ENCODE measurements at places on chromosomes 6 and 20. TPM values are rescaled to one million over a fixed set of nuclear protein-coding genes. Genes with fewer than 3 reads are reported as not detected.

CDH4 gene
- 0.21 TPM for total RNA-seq

C6orf58 gene
- total RNA-seq: not detected

SNX3 gene
- total RNA-seq: 78.6 TPM

DNA sequence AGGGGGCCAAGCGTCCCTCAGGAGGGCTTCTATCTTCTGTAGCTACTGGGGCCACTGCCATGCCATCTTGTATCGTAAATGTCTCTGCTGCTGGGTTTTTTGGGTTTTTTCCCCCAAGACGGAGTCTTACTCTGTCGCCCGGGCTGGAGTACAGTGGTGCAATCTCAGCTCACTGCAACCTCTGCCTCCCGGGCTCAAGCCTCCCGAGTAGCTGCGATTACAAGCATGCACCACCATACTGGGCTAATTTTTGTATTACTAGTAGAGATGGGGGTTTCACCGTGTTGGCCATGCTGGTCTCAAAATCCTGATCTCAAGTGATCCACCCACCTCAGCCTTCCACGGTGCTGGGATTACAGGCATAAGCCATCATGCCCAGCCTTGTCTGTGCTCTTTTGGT lies 111.3 kb upstream of the LOC128125822 start:
- peaks cover 3% of the 10 kb centered on the region for H3K27me3 ChIP-seq
- H3K27ac ChIP-seq: no peak overlapping the region
- H3K4me3 ChIP-seq: no peak overlapping the region
- no peaks in the 10 kb centered on the region for H3K4me1 ChIP-seq
- no peaks in the 10 kb centered on the region for H3K36me3 ChIP-seq

DNA sequence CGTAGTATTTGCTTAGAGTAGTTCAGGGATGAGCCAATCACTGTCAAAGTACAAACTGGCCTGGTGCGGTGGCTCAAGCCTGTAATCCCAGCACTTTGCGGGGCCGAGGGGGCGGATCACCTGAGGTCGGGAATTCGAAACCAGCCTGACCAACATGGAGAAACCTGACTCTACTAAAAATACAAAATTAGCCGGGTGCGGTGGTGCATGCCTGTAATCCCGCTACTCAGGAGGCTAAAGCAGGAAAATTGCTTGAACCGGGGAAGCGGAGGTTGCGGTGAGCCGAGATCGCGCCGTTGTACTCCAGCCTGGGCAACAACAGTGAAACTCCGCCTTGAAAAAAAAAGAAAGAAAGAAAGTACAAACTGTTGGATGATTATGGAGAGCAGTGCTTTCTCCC lies 27.5 kb upstream of the JARID2 start:
- H3K27me3 ChIP-seq: no peaks in the 10 kb centered on the region
- H3K4me3 ChIP-seq: no peak overlapping the region
- no peak for DNase-seq
- no peak overlapping the region for H3K27ac ChIP-seq
- H3K36me3 ChIP-seq: no peaks in the 10 kb centered on the region

GRCh38 chr20:37131486-37131885 lies 35.7 kb upstream of the RBL1 start:
- H3K27ac ChIP-seq: no peak overlapping the region
- no peaks in the 10 kb centered on the region for H3K36me3 ChIP-seq
- no peak overlapping the region for H3K4me3 ChIP-seq
- no peaks in the 10 kb centered on the region for H3K4me1 ChIP-seq

DNA sequence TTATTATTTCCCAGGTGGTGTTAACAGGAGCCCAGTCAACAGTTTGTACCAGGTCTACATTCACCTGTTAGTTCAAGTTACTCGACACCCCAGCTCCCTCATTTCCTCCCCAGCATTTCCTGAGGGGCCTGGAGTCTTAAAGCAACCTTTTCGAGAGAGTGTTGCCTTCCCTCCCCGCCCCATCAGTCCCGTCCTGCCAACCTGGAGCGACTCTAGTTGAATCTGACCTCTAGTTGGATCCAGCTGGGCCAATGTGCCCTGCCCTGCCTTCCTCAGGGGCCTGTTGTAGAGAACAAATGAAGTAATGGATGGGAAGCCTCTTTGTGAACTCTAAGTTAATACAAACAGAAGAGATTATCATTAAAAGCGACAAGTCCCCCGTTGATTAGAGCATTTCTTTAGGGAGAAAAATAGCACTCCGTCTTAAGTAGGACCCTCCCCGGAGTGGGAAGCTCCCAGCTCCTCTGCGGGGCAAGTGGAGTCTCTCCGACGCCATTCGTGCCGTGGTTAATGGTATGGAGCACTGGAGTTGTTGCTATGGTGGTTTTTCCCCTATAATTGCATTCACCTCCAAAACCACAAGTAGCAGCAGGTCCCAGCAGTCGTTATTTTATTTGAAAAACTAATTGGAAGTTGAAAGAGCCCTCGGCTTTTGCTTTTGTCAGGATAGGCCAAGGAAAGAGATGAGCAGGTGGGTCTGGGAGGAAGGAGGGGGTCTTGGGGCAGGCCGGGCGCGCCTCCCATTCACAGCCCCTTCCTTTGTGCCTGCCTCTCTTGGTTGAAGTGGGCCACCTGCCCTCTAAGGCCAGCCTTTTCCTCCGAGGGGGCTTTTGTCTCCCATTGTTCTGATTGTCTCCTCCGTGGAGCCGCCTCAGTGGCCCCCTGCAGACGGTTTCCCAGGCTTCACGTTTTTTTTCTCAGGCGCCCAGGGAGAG lies 16.1 kb downstream of the GHRH start:
- no peaks in the 10 kb centered on the region for H3K4me1 ChIP-seq
- no peak overlapping the region for H3K4me3 ChIP-seq
- no peaks in the 10 kb centered on the region for H3K27me3 ChIP-seq
- no peak overlapping the region for H3K27ac ChIP-seq
- peaks cover 22% of the 10 kb centered on the region for H3K36me3 ChIP-seq

GRCh38 chr20:55667955-55668354 lies 337.4 kb downstream of the CBLN4 start:
- H3K4me3 ChIP-seq: no peak overlapping the region
- H3K36me3 ChIP-seq: no peaks in the 10 kb centered on the region
- no peaks in the 10 kb centered on the region for H3K27me3 ChIP-seq
- DNase-seq: no peak

DNA sequence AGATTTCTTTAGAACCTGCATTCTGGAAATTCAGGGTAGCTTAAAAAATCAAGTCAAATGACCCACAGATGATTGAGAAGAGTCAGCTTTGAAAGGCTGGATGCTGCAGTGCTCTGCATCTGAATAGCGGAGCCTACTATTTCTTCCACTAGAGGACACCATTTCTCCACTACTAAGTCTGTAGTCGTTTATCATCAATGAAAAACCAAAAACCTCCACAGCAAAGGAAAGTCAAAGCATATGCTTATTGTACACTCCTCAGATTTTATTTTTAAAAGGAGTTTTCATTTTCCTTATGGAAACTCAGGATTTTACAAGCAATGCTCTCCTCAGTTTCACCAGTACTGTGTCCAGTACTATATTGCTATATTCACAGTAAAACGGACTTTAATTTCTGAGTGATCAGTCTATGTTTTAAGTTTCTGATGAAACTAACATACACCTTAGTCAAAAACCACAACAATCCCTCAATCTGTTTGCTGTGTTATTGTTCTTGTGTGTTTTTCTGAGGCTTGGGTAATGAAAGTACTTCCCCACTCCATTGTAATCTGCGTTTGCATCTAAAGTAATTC lies 50.5 kb upstream of the ENPP5 start:
- no peak for DNase-seq
- H3K4me3 ChIP-seq: no peak overlapping the region
- H3K27me3 ChIP-seq: no peaks in the 10 kb centered on the region
- no peaks in the 10 kb centered on the region for H3K36me3 ChIP-seq
- peaks cover 24% of the 10 kb centered on the region for H3K4me1 ChIP-seq
- peak overlapping the region; percentile 73 for H3K27ac ChIP-seq

DNA sequence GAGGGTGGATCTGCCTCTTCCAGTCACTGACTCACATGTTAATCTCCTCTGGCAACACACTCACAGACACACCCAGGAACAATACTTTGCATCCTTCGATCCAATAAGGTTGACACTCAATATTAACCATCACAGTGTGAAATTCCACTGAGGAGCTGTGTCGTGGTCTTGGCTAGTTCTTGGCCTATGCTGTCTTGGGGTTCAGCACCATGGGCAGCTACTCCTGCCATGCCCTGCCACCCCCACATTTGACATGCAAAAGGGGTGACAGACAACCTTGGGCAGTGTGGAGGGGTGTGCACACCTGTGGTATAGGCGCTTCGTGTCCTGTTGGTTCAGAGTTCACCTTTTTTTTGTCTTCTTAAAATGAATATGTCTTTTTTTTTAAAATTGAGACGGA lies 25.8 kb downstream of the ANKRD6 start:
- no peaks in the 10 kb centered on the region for H3K4me1 ChIP-seq
- no peaks in the 10 kb centered on the region for H3K27me3 ChIP-seq
- no peak overlapping the region for H3K27ac ChIP-seq
- no peak for DNase-seq
- peaks cover 1% of the 10 kb centered on the region for H3K36me3 ChIP-seq
- H3K4me3 ChIP-seq: no peak overlapping the region

DNA sequence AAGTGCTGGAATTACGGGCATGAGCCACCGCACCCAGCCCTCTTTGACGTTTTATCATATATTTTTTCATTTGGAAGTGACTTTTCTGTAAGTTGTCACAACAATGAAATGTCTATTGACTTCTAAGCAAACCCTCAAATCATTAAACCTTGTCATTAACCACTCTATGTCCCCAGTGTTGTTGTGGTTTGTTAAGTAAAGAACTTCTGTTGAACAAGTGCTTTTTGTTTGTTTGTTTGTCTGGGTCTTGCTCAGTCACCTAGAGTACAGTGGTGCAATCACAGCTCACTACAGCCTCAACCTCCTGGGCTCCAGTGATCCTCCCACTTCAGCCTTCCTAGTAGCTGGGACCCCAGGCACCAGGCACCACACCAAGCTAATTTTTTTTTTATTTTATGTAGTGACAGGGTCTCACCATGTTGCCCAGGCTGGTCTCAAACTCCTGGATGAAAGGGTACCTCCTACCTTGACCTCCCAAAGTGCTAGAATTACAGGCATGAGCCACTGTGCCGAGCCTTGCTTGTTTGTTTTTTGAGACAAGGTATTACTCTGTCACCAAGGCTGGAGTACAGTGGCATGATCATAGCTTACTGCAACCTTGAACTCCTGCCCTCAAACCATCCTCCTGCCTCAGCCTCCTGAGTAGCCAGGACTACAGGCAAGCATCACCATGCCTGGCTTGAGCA lies 57.6 kb upstream of the LOC128125822 start:
- H3K4me1 ChIP-seq: no peaks in the 10 kb centered on the region
- no peak overlapping the region for H3K4me3 ChIP-seq
- H3K27ac ChIP-seq: no peak overlapping the region

DNA sequence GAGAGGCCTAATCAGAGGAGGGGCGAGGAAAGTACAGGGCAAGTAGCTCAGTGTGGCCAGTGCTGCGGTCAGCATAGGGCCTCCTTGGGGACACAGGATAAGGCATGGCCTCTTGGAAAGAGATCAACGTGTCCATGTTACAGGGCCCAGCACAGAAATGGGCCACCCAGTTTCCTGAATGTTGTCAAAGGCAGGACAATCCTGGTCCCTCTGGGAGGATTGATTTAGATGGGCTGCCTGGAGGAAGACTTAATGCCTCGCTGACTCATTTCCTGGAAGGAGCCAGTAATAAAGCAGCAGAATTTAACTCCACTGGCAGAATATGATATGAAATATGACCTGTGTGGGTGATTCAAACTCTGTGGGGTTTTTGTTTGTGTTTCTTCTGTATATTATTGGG lies 16.6 kb downstream of the DDO start:
- DNase-seq: no peak
- no peaks in the 10 kb centered on the region for H3K4me1 ChIP-seq
- H3K27ac ChIP-seq: no peak overlapping the region
- H3K36me3 ChIP-seq: no peaks in the 10 kb centered on the region

DNA sequence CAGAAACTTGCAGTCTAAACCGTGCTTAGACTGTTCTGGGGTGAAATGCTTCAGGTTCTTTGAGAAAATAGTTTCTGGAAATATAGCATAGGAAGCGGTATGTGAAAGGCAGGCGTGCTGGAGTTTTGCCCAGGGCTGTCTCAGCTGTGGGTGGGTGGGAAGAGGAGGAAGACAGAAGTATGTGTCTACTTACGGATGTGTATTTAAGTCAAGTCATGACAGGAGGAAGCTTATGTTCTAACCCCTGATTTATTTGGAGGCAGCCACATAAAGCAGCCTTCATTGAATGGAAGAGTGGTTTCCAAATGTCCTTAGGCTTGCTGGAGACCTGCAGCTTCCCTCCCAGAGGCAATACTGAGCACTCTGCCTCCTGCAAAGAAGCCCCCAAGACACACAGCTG lies 345.8 kb upstream of the PRND start:
- no peak overlapping the region for H3K4me3 ChIP-seq
- H3K4me1 ChIP-seq: peaks cover 9% of the 10 kb centered on the region
- H3K27me3 ChIP-seq: peaks cover 20% of the 10 kb centered on the region
- H3K27ac ChIP-seq: no peak overlapping the region

GRCh38 chr6:77796824-77797809 lies 144.3 kb downstream of the MEI4 start:
- H3K4me1 ChIP-seq: no peaks in the 10 kb centered on the region
- H3K36me3 ChIP-seq: no peaks in the 10 kb centered on the region
- no peak for DNase-seq

DNA sequence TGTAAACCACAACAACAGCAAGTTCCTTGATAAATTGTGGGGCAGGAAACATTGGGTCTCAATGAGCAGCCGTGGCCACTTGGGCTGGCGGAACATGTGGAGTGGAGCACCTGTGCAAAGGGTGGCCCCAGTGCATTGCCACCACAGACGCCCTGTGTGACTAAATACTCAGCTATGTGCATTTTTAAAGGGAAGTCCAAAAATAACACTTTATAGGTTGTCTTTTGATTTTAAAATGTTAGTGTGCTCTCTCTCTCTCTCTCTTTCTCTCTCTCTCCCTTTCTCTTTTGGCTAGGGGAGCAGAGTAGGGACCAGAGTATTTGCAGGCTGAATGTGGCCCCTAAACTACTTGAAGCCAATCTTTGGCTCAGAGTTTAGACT lies 236.3 kb downstream of the BCAS1 start:
- no peaks in the 10 kb centered on the region for H3K27me3 ChIP-seq
- H3K36me3 ChIP-seq: no peaks in the 10 kb centered on the region
- no peak overlapping the region for H3K4me3 ChIP-seq
- H3K27ac ChIP-seq: no peak overlapping the region

DNA sequence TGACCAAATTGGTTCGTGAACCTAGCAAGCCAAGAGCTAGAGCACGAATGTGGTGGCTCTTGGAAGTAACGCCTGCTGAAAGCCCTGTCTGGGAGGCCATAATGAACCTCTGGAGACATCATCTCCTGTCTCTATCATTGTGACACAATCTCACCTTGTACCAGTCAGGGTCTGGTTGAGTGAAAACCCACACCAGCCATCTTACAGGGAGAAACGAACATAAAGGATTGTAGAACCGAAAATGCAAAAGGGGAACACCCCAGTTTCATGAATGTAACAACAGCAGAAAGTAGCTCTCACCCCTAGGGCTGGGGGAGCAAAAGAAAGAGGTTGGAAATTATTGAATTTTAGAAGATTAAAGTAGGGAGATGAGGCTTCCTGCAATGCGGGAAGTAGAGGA lies 50.9 kb upstream of the TAB2 start:
- DNase-seq: no peak
- H3K36me3 ChIP-seq: no peaks in the 10 kb centered on the region
